Spinal cord (tissue), 10 donors: ENCODE measurements at places on chromosomes 5 and 9. TPM values are rescaled to one million over a fixed set of nuclear protein-coding genes. Genes with fewer than 3 reads are reported as not detected.

DNA sequence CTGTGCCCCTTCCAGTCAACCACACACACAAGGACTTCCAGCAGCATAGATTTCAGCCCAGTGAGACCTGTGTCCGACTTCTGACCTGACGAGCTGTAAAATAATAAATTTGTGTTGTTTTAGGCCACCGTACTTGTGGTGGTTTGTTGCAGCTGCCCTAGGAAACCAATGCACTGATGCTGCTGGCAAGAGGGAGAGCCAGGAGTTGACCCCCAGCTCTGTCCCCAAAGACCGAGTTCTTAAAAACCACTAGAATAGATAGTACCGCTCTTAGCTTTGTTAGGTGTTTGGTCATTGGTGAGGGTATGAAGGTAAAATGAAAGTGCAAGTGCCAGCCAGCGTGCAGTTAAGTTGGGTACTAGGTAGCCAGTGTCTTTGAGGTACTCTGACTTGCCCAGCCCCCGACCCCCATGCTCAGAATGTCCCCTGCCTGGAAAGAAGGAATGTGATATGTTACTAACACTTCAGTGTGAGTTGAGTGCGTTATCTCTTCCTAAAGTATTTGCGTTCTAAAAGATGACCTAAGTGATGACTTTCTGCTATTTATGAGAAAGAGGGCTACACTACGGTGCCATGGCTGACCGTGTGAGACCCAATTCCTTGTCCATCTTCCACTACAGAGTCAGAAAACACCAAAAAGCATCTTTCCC, 185.6 kb downstream of the AOPEP start:
- no peak for DNase-seq

GRCh38 chr5:5886812-5887486, 464.5 kb downstream of the ICE1 start:
- DNase-seq, result no peak

DNA sequence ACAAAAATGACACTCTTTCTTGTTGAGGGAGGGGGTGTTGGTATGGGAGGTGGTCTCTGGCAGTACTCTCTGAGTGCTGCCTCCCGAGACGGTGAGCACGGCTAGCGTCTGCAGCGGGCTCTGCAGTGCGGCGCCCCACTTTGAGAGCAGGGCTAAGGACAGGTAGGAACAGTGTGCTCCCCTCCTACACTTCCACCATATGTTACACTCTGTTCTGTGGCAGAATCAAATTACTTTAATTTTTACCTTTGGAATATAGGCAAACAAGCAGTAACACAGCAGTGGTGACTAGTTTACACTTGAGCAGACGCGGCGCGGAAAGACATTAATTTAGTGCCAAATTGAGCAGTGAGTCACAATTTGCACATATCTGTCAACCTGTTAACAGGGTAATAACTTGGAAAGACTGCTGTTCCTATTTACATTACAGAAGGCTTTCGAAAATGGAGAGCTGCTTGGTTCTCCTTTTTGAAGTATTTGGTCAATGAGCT, 136.3 kb downstream of the MED27 start:
- DNase-seq, result peak; percentile 69

DNA sequence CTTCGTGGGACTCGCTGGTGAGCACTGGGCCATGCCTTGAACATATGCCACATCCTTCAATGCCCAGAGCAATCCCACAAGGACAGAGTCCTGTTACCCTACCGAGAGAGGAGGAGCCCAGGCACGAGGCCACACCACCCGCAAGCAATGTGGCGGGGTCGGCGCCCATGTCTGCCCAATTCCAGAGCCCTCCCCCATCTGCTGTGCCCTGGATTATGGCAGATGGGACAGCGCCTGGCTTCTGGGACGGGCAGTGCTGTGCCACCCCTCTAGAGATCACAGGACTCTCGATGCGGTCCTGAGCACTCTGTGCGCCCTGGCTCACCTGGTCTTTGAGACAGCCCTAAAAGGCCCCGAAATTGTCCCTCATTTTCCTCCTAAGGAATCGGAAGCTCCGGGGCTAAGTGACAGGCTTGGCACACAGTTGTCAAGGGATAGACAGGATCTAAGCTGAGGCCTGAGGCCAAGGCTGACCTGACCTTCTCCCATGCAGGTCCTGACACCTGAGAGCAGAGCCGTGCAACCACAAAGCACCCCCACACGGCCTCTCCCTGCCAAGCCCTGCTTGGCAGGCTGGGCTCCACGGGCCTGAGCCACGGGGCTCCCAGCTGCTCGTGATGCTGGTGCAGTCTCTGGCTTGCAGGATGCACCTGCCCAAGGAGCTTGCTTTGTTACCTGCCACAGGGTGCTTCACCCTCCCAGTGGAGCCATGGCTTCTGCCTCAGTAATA, 48.8 kb downstream of the PRRT1B start:
- DNase-seq, result no peak

GRCh38 chr5:134769206-134769605, 10.6 kb downstream of the DDX46 start:
- DNase-seq, result no peak

CDC20B gene
- total RNA-seq, result 0.30 TPM

GRCh38 chr5:137700282-137700680, 35.6 kb downstream of the KLHL3 start:
- DNase-seq, result no peak

GRCh38 chr9:108099854-108100253, 610.3 kb upstream of the KLF4 start:
- DNase-seq, result no peak

KLF9 gene
- total RNA-seq, result 25.3 TPM

DNA sequence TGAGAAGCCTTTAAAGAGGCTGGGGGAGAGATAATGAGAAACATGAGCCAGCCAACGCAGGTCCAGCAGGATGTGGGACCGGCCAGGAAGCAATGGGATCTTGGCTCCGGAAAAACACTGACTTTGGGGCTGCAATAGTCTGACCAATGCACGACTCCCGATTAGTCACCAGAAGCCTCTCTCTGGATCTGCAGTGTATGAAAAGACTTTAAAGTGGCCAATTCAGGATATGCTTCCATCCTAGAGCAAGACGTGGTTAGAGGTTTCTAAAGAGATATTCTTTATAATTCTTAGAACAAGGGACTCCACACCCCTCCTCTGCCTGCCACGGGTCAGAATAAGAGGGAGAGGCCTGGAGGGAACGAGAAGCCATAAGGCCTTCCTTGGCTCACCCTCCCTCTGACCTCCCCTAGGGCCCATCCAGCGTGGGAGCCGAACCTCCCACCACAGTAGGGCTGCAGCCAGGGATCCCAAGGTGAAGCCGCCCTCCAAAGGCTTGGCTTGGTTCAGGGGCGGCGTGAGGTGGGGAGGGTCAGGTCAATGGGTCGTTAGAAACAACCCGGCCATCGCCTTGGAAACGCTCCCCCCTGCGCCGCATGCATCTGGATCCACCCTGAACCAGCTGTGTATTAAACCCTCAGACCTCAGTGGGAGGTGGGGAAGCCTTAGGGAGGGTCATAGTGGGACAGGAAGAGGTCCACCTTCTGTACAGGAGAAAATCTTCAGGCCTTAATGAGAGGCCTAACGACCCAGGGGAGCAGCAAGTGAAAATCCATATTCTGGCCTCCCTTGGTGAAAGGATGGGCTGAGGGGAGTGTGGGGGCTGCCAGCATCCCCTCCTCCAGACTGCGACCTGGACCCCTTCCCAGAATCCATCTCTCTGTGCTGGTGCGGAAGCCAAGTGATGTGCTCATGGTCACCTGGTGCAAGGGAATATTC, 11.1 kb downstream of the FGF1 start:
- DNase-seq, result no peak

SLC25A48 gene
- 6.9 TPM for total RNA-seq
